NCI-H2171 treated with DMSO at 0.1 percent for 48 hours (cell line): ENCODE measurements at places on chromosomes 6 and 20.
A peak's percentile ranks its signal among the peaks of the same experiment; 100 is the strongest.

GRCh38 chr6:113819169-113819830 is 37.8 kb upstream of the MARCKS start:
- no peak for DNase-seq

GRCh38 chr6:139742671-139743070 is 368.2 kb upstream of the CITED2 start:
- peak; percentile 65 for DNase-seq

DNA sequence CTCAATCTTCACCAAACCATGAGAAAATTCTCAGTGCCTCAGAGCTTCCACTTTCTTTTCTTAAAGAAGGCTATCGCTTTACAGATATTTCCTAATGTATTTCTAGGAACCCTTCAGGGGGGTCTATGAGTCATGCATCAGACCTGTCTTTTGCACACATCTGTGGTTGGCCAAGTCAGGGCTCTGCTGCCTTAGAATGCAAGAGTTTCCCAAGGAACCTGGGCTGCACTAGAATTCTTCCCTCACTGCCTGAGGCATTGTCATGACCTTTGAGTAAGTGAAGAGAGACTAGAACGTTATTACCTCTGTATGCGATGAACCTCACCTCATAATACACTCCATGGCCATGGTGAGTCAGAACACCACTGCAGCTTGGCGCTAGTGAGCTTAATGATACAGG is 365.0 kb upstream of the ID4 start:
- no peak for DNase-seq

- no peak for DNase-seq
Observed at GRCh38 chr6:6998194-6998569, 109.6 kb upstream of the RREB1 start.

DNA sequence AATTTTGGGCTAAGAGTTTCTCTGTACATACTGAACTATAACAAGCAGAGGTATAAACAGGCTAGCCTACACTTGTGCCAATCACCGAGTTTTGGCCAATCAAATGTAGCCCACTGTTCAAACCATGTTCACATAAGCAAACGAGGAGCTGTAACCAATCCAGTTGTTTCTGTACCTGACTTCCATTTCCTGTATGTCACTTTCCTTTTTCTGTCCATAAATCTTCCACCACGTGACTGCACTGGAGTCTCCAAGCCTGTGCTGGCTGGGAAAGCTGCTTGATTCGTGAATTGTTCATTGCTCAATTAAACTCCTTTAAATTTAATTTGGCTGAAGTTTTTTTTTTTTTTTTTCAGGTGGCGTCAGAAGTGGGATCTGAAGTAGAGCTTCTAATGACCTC is 332.9 kb downstream of the RNF144B start:
- DNase-seq = no peak

GRCh38 chr6:87498048-87498447 is 25.3 kb downstream of the SLC35A1 start:
- no peak for DNase-seq
